ENCODE measurements at places on chromosomes 7 and 10. TPM values are rescaled to one million over a fixed set of nuclear protein-coding genes. Genes with fewer than 3 reads are reported as not detected.

Gene ZNF775
- 6.9 TPM for polyA plus RNA-seq

Gene SEMA3A
- polyA plus RNA-seq, result 21.6 TPM

Gene ELFN1
- polyA plus RNA-seq, result 5.0 TPM

Gene SPDYE6
- polyA plus RNA-seq, result 5.3 TPM

Gene ZNF273
- 4.4 TPM for polyA plus RNA-seq

Gene OR6V1
- polyA plus RNA-seq, result not detected

Gene AMZ1
- 0.39 TPM for polyA plus RNA-seq

Gene GATAD1
- 37.5 TPM for polyA plus RNA-seq

Gene ZSWIM8
- polyA plus RNA-seq, result 68.9 TPM

Gene TMEM213
- polyA plus RNA-seq, result 0.08 TPM

Gene KLLN
- polyA plus RNA-seq, result 0.44 TPM

Gene POM121C
- polyA plus RNA-seq, result 39.9 TPM

Gene TRIM50
- polyA plus RNA-seq, result 0.40 TPM

Gene ZPBP
- not detected for polyA plus RNA-seq

Gene ITGA8
- 9.1 TPM for polyA plus RNA-seq

Gene LIPN
- polyA plus RNA-seq, result 0.38 TPM
